ENCODE measurements at places on chromosomes 16 and 17.
A peak's percentile ranks its signal among the peaks of the same experiment; 100 is the strongest.

GRCh38 chr17:14304773-14305517 is 4.1 kb downstream of the HS3ST3B1 start:
- DNase-seq, result peak; percentile 47

GRCh38 chr16:67779256-67780014 is 26.9 kb downstream of the RANBP10 start:
- DNase-seq, result no peak

DNA sequence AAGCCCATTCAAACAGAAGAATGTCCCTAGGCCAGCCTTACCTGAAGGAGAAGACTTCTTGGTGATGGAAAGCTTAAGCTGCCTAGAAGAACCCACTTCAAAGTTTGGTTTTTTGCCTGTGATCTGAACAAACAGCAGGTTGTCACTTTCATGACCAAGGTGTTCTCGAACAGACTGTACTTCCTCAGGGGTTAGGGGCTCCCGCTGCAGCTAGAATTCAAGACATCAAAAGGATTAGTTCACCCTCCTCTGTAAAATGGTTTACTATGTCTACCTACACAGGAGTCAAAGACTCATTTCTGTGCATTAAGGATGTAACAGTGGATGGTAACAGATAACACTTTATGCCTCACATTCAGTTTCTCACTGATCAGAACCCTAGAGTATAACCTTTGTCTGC is 13.2 kb downstream of the CIAPIN1 start:
- no peak for DNase-seq

GRCh38 chr17:44904001-44904984 is 5.0 kb upstream of the EFTUD2 start:
- no peak for DNase-seq

All from fibroblast of mammary gland (primary cell).